ENCODE measurements at places on chromosomes 7 and 10. TPM values are rescaled to one million over a fixed set of nuclear protein-coding genes. Genes with fewer than 3 reads are reported as not detected.

- no peak for DNase-seq
Observed at GRCh38 chr10:23253780-23254179, 61.7 kb downstream of the PTF1A start.

DNA sequence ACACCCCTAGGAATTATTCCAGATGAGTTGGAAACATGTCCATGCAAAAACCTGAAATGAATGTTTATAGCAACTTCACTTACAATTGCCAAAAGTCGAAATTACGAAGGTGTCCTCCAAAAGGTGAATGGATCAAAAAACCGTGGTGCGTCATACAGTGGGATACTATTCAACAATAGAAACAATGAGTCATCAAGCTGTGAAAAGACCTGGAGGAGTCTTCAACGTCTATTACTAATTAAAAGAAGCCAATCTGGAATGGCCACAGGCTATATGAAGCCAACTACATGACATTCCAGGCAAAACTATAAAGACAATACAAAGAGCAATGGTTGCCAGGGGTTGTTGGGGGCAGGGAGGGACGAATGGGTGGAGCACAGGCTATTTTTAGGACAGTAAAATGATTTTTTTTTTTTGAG is 12.6 kb upstream of the PPP2R2D start:
- DNase-seq = no peak

GRCh38 chr10:51186361-51186760 is 112.1 kb downstream of the PRKG1 start:
- no peak for DNase-seq

CLCN1 gene
- total RNA-seq = not detected

DNA sequence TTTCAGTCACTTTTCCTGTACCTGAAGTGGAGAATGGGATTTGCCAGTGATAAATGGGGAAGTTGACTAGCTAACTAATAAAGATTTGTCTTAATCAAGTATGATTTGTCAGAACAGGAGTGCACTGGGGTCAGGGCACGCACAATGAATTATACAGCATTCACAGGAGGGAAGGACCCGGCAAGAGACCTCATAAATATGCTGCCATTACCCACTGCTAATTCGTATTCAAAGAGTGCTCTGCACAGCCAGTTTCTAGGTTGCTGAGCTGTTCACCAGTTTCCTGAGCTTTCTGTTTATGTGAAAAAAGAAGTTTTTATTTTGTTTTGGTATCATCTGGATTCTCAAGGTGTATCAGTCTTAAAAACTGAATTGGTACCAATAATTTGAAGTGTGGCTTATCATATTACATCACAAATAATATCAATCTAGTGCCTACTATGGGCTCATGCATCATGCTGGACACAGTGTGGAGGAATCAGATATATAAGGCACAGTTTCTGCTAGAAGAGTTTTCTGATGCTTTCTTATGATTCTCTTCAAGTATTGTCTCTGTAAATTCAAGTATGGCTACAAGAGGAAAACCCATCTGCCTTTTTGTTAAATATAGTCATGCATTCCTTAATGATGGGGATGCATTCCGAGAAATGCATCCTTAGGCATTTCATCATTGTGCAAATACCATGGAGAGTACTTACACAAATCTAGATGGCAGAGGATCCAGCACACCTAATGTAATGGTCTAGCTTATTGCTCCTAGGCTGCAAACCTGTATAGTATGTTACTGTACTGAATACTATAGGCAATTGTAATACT is 202.2 kb downstream of the VTI1A start:
- no peak for DNase-seq

SPDYE8 gene
- total RNA-seq = not detected

- DNase-seq = no peak
Observed at GRCh38 chr7:121796381-121796780, 76.6 kb upstream of the PTPRZ1 start.

HBP1 gene
- 74.0 TPM for total RNA-seq

DNA sequence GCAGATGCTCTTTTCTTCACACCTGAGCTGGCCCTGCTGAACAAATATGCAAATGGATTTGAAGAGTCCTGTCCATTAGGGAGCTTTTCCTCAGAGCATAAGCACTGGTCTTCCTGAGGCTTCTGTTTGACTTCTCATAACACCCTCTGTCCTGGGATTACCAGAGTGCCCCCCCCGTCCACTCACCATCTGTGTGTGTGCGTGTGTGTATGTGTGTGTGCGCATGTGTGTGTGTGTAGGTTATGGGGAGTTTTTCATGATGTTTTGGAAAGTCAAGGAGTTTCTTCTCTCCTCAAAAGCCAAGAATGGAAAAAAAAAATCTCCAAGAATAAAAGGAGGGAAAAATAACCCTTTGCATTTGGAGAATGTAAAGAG is 57.7 kb upstream of the COMTD1 start:
- DNase-seq = no peak

SFTPA1 gene
- 11,191 TPM for total RNA-seq

GRCh38 chr10:49363309-49364031 is 32.4 kb downstream of the DRGX start:
- peak; percentile 40 for DNase-seq

ABCB8 gene
- total RNA-seq = 40.6 TPM

- DNase-seq = no peak
Observed at GRCh38 chr10:60807499-60807898, 29.2 kb downstream of the CDK1 start.

- DNase-seq = no peak
Observed at GRCh38 chr7:46774515-46774914, 807.4 kb downstream of the TNS3 start.

- DNase-seq = no peak
Observed at GRCh38 chr10:97542169-97543024, 30.2 kb upstream of the ANKRD2 start.

PTN gene
- 5.4 TPM for total RNA-seq

- DNase-seq = peak; percentile 63
Observed at GRCh38 chr7:82319674-82320118, 123.9 kb downstream of the CACNA2D1 start.

GRCh38 chr7:114047889-114048288 is 129.1 kb upstream of the PPP1R3A start:
- no peak for DNase-seq

DNA sequence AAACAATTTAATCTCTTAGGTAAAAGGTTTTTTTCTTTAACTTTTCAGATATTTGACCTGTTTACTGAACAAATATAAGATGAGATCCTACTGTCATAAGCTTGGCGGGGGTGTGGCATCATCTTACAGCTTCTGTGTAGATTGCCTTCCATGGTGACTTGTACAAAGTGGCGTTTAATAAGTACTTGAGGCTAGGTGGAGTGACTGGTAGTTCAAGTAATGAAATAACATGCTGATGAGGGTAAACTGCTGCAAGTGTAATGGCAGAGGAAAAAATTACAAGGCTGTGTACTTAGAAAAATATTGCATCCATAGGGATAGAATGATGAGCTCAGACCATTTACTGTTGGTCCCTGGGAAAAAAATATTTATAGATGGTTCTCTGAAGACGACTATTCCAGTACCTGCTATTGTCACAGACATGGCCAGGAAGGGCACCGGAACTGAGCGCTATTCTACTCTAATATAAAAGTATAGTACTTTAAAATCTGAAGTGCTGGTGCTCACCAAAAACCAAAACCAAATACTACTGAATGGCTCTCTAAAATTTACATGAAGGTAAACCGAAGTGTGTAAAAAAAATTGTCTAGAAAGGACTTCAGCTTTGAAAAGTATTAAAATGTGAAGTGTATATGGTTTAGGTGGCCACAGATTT is 42.4 kb downstream of the DNAH11 start:
- no peak for DNase-seq

DNA sequence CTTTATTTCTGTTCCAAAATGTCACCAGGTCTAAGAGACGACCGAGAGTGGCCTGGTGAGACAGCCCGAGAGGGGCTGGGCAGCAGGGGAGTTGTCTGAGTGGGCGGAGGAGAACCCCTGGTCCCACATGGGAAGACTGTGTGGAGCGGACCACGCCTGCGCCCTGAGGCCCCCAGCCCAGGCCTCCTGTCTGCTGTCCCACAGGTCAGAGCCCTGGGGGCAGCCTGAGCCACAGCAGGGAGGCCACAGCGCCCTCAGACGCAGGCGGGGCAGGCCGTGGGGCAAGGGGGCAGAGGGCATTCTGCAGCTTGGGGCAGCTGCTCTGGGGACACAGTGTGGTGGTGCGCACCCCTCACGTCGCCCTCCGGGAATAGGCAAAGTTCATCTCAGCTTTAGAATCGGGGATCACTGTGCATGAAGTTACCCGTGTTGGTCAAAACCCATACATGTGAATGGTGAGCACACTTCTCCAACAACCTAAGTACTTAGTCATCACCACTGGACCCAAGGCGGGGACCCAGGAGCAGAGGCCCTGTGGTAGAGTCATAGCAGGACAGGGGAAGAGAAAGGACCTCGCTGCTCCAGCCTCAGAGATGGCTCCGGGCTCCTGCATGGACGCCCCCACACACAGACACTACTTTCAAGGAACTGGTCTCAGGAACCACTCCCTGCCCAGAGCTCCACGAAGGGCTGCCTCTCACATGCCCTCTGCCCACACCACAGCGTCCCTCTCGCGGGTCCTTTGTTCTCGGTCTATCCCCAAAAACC is 214.7 kb downstream of the ELFN1 start:
- no peak for DNase-seq

DNA sequence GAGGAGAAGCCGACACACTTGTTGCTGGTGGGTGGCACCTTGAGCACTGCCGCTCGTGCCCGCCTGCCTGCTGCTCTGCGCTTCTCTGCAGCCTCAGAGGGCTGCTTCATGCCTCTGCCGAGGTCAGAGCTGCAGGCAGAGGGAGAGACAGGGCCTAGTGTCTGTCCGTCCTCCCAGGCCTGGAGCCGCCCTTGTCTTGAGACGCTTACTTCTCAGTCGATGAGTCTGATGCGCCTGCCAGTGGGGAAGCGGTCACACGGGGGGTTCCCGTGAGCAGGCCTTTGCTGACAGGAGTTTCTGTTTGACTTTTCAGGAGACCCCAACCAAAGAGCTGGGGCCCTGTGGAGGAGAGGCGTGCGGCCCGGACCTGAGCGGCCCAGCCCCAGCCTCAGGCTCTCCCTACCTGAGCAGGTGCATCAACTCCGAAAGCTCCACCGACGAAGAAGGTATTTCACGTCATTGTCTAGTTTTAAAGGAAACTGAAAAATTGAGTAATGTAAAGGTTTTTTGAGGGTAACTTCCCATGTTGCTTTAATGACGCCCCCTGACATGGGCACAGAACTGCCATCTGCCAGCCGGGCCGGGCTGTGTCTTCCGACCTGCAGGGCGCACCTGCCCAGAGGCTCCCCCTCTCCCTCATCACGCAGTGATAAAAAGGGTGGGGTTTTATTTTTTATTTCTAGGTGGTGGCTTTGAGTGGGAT is 7.8 kb upstream of the BHLHA15 start:
- peak; percentile 51 for DNase-seq

- no peak for DNase-seq
Observed at GRCh38 chr10:1467334-1468076, 269.8 kb downstream of the ADARB2 start.

GRCh38 chr7:23276376-23276775 is 22.8 kb upstream of the MALSU1 start:
- DNase-seq = no peak
